ENCODE measurements at places on chromosomes 5 and 9.

- no peak for DNase-seq
These were observed 168.1 kb downstream of the NR3C1 start for GRCh38 chr5:143235423-143235822.

GRCh38 chr9:113153599-113153998, 2.8 kb downstream of the SLC31A2 start:
- no peak for DNase-seq

- DNase-seq, result no peak
These were observed 40.2 kb downstream of the RCL1 start for GRCh38 chr9:4832786-4833579.

GRCh38 chr5:108830705-108831276, 83.1 kb downstream of the FER start:
- DNase-seq, result no peak

- DNase-seq, result no peak
These were observed 5.5 kb upstream of the GALNT12 start for GRCh38 chr9:98801969-98802371.

- DNase-seq, result no peak
These were observed 15.0 kb downstream of the ABHD17B start for GRCh38 chr9:71895955-71896354.

DNA sequence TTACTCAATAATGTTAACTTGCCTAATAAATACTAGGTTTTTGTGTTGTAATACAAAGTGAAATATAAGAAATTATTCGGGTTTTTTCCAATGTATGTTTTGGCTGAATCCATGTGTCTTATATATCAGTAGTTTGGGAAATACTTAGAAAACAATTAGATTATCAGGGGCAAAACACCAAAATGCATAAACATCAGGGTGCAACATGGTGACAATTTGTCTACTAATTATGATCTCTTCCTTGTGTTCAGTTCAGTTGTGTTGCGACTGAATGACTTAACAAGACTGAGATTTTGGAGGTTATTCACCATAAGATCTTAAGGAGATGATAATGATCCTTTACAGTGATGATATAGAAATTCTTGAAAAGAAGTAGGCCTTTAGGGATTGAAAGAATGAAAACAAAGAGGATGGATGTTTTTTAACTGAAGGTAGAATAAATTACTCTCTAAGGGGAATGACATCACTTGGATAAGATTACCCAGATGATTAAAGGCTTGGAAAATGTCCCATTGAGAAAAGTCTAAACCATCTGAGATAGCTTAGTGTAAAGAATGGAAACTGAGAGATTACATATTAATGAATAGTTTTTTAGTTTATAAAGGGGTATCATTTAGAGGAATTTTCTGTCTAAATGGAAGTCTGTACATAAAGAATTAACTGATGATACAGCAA, 415.8 kb downstream of the SPATA31D1 start:
- DNase-seq, result no peak

- DNase-seq, result no peak
These were observed 132.9 kb downstream of the ADAMTSL1 start for GRCh38 chr9:18606846-18607245.

DNA sequence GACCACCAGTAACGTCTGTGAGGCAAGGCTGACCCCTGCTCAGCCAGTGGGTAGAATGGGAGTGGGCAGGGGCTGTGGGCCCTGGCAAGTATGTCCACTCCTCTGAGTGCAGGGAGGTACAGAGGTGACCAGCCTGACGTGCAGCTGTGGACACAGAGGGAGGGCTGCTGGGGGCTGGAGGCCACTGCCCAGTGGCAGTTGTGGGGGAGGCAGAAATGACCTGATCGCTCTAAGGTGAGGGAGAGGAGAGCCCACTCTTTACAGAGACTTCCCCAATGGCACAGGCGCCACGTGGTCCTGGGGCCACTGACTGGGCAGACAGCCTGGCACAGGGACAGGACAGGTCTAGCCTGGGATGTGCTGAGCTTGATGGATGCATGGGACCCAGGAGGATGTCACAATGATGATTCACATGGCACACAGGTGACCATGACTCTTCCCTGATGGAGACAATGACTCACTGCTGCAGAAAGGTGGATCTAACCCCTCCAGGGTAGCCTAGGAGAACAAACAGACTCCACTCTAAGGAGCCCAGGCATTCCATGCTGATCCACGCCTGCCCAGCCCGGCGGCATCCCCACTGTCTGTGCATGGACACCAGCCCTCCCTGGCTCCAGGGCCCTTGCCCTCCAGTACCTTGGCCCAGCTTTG, 7.7 kb downstream of the LPCAT1 start:
- no peak for DNase-seq

DNA sequence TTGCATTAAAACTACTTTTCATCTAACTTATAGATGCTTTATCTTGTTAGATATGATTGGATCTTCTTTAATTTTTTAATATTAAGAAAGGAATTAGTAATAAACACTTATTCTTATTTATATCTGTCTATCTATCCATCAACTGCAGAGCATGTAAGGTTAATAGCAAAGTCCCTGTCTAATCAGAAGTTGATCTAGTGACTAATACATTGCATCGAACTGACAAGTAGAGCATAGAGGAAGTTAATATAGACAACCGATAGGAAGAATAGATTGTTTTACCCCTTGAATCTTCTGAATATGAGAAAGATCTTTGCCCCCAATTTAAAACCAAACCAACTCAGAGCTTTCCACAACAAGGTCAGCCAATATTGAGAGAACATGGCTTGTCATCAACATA, 862.0 kb upstream of the CDH6 start:
- no peak for DNase-seq

GRCh38 chr9:91789941-91790340, 160.1 kb downstream of the ROR2 start:
- no peak for DNase-seq

DNA sequence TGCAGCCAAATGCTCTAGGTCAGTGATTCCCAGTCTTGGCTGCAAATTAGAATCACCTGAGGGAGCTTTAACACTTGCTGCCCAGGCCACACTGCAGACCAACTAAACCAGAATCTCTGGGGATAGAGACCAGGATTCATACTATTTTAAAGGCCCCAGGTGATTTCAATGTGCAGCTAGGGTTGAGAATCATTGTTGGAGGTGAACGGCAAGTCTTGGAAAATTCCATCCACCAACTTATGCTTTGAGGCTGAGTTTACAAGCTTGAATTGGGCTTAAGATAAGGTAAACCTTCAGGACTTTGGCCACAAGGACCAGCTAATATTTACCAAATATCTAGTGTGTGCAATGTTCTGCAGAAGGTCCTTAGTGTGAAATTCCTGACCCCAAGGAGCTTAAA, 27.5 kb downstream of the SLIT3 start:
- DNase-seq, result no peak

DNA sequence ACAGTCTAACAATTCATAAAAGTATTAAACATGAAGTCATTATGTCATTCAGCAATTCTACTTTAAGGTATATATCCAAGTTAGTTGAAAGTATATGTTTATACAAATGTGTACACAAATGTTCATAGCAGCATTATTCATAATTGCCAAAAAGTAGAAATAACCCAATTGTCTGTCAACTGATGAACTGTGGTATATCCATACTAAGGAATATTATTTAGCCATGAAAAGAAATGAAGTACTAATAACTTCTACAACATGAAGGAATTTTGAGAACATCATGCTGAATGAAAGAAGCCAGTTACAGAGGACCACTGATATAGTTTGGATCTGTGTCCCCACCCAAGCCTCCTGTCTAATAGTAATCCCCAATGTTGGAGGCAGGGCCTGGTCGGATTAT, 224.3 kb downstream of the SPATA31D1 start:
- no peak for DNase-seq

- DNase-seq, result no peak
These were observed 64.5 kb downstream of the COL15A1 start for GRCh38 chr9:99008203-99008602.

DNA sequence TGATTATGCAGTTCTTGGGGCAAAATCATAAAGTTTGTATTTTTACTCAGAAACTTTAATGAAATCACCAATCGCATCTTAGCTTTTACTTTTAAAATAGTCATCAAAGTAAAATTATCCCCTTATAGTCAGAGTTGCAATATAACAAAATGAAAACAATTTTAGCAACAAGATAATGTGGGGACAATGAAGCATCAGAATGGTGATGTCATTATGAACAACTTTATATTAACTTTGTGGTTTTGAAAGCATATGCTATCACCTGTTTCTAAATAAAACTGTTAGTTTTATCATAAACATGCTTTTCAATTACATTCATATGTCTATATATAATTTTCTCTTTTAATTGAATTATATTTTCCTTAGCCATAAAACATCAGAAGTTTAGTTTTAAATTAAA, 856.8 kb downstream of the CDH9 start:
- no peak for DNase-seq

- DNase-seq, result no peak
These were observed 7.8 kb downstream of the HSPA4 start for GRCh38 chr5:133059621-133060020.

- DNase-seq, result no peak
These were observed 103.4 kb upstream of the GNA14 start for GRCh38 chr9:77751341-77752091.

- no peak for DNase-seq
These were observed 64.1 kb downstream of the SEMA4D start for GRCh38 chr9:89433826-89434225.

All from right cardiac atrium (tissue), 5 donors.